ENCODE measurements at places on chromosomes 4 and X.

GRCh38 chr4:186105647-186106321 lies 1.3 kb downstream of the FAM149A start:
- H3K27me3 ChIP-seq, result peaks cover 49% of the 10 kb centered on the region
- H3K4me1 ChIP-seq, result peaks cover 2% of the 10 kb centered on the region
- no peak overlapping the region for H3K27ac ChIP-seq

DNA sequence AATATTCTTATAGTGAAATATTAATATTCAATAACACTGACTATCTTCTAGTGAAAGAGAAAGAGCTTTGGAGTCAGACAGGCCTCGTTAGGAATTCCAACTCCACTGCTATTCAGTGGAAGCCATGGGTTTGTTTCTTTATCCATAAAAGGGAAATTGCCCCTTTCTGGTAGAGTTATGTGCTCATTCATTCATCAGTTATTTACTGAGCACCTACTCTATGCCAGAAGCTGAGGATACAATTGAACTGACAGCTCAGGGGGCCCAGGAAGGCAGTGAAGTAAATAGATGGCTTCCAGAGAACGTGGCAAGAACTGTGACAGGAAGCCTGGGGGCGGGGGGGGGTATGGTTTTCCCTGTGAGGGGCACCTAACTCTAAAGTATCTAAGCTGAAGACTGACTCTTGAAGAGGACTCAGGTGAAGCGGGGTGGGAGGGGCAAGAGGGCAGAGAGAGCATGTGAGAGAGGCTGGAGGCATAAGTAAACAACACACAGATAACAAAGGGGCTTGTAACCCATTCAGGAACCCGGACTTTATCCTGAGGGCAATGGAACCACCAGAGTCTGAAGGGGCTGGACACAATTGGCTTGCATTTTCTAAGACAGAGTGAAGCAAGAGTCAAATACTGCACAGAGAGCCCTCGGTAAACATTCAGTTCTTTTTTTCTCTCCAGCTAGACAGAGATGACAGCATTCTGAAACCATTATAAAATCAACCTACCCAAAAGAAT lies 20.3 kb downstream of the ANXA5 start:
- peaks cover 31% of the 10 kb centered on the region for H3K36me3 ChIP-seq
- H3K4me1 ChIP-seq, result no peaks in the 10 kb centered on the region
- no peak overlapping the region for H3K4me3 ChIP-seq
- no peak overlapping the region for H3K27ac ChIP-seq

DNA sequence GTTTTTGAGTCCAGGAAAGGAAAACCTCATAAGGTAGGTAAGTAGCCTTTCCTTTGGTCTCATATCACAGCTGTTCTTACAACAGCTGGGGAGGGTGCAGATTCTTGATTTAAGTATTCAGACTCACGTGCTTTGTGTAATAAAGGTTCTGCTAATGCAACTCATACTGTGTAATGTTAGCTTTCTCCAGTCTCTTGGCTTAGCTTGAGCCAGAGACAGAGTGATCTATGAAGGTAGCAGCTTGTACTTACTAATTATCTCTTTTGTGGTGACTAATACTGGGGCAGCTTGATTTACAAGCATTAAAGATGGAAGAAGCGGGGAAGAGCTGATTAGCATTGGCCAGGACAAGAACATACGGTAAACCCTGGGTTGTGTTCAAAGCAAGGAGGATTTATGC lies 80.3 kb downstream of the LNX1 start:
- peaks cover 6% of the 10 kb centered on the region for H3K27me3 ChIP-seq
- H3K36me3 ChIP-seq, result no peaks in the 10 kb centered on the region

- no peaks in the 10 kb centered on the region for H3K4me1 ChIP-seq
- no peaks in the 10 kb centered on the region for H3K27me3 ChIP-seq
- DNase-seq, result no peak
- no peak overlapping the region for H3K4me3 ChIP-seq
- peaks cover 1% of the 10 kb centered on the region for H3K36me3 ChIP-seq
These were observed 164.6 kb upstream of the CASK start for GRCh38 chrX:42087960-42088359.

GRCh38 chrX:75181721-75182120 lies 25.6 kb upstream of the ABCB7 start:
- no peak for DNase-seq
- no peak overlapping the region for H3K27ac ChIP-seq
- peaks cover 2% of the 10 kb centered on the region for H3K27me3 ChIP-seq

DNA sequence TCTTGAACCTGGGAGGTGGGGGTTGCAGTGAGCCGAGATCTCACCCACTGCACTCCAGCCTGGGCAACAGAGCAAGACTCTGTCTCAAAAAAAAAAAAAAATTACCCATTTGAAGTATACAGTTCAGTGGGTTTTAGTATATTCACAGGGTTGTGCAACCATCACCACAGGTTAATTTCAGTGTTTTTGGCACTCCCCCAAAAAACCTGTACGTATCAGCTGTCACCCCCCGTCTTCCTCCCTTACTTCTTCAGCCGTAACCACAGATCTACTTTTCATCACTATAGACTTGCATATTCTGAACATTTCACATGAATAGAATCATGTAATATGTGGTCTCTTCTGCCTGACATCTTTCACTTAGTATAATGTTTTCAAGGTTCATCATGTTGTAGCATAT lies 11.7 kb upstream of the PTTG2 start:
- H3K36me3 ChIP-seq, result peaks cover 51% of the 10 kb centered on the region
- no peak overlapping the region for H3K27ac ChIP-seq
- H3K4me3 ChIP-seq, result no peak overlapping the region
- no peaks in the 10 kb centered on the region for H3K27me3 ChIP-seq

GRCh38 chr4:166527500-166527899 lies 654.5 kb downstream of the TLL1 start:
- DNase-seq, result no peak
- no peaks in the 10 kb centered on the region for H3K27me3 ChIP-seq
- H3K36me3 ChIP-seq, result no peaks in the 10 kb centered on the region

DNA sequence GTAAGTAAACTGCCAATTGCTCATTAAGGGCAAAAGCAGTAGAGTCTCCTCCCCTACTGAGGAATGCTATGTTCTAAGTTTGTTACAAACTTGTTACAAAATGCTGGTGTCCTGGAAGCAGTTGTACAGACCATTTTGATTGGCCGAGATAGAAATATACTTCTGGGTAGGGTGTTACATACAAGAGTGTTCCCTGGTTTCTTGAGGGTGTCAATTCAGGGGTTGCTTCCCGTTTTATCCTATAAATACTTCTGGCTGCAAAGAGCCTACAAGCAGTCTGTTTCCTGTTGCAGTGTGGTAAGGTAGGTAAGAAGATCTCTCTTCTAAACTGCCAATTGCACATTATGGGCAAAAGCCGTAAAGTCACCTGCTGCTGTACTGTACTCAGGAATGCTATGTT lies 5.7 kb downstream of the TRPC5OS start:
- no peaks in the 10 kb centered on the region for H3K4me1 ChIP-seq
- peaks cover 3% of the 10 kb centered on the region for H3K27me3 ChIP-seq
- DNase-seq, result no peak
- no peak overlapping the region for H3K27ac ChIP-seq
- H3K36me3 ChIP-seq, result no peaks in the 10 kb centered on the region
